ENCODE measurements at places on chromosomes 11 and 22.

- DNase-seq, result no peak
These were observed 14.6 kb upstream of the NRGN start for GRCh38 chr11:124724979-124725718.

GRCh38 chr11:122156940-122157382 is 40.9 kb upstream of the BLID start:
- DNase-seq, result no peak

GRCh38 chr11:45001466-45002165 is 50.9 kb upstream of the TP53I11 start:
- DNase-seq, result no peak

- no peak for DNase-seq
These were observed 23.8 kb upstream of the TTC28 start for GRCh38 chr22:28703436-28703835.

DNA sequence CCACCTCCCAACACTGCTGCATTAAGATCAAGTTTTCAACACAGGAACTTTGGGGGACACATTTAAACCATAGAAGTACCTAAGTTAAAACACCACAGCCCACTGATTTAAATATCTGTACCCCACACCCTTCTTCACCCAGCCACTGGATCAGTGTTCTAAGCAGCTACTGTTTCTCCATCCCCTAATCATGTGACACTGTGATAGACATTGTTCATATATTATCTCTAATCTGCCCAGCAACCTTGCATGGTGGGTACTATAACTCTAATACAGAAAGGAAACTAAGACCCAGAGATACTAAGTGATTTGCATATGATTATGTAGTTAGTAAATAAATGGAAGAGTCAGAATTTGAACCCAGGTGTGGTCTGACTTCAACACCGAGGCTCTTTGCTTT is 70.5 kb upstream of the NNMT start:
- no peak for DNase-seq

DNA sequence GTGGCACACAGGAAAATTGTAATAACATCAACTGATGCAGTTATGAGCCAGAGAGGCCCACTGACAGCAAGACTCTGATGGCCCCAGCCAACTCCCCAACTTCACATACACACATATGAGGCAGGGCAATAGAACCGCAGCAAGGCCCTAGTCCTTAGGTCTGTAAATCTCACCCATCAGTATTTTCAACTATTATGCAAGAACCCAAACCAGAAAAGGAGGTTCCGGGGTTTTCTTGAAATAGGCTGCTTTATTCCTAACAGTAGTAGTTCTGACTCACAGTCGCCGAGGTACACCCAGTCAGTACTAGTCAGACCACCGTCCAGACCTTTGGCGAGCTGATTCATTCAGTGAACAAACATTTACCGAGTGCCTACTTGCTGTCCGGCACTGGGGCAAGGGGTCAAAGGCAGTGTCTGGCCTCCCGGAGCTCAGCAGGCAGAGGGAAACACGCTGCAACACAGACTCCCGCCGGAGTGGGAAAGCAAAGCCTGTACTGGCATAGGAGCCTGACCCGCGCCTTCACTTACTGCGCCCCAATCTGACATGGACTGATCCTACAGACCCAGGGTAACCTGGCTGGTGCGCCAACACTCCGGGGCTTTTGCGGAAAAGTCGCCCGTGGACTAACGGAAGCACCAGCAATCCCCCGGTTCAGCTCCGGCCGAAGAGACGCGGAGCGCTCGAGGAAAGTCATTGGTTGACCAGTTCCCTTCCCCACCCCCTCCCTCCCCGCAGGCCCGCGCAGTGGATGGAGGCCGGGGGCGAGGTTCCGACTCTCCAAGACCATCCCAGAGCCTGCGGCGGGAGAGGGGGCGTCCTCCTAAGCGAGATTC is 1.3 kb downstream of the PLEKHA7 start:
- no peak for DNase-seq

DNA sequence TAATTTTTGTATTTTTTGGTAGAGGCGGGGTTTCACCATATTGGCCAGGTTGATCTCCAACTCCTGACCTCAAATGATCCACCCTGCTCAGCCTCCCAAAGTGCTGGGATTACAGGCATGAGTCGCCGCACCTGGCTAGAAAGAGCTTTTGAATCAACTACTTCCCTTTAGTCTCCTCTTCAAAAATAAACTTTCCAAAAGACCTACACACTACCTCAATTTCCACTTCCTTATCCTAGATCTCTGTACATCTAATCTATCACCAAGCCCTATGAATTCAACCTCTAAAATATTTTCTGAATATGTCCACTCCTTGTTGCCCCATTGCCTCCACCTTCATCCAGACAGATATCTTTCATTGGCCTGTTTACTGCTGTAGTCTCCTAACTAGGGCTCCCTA is 13.1 kb upstream of the DDX6 start:
- DNase-seq, result no peak

DNA sequence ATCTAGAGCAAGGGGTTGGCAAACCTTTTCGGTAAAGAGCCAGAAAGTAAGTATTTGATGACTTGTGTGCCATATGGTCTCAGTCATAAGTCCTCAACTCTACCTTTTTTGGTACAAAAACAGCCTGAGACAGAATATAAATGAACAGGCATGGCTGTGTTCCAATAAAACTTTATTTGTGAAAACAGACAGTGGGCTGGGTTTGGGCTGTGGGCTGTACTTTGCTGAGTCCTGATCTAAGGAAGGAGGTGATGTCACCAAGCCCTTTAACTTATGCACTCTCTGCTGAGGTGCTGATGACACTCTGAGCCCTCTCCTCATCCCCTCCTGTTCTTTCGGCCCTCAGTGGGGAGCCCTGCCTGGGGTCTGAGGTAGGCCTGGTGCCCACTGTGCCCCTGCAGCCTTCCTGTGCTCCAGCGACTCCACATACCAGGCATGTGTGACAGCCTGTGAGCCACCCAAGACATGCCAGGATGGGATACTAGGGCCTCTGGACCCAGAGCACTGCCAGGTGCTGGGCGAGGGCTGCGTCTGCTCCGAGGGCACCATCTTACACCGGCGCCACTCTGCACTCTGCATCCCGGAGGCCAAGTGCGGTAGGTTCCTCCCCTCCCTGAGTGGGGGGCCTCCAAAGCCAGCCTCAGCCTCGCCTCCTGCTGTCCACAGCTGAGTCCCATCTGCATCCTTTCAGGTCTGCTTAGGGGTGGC is 85.9 kb upstream of the MYOD1 start:
- DNase-seq, result no peak

GRCh38 chr11:112596324-112596723 is 335.7 kb upstream of the PLET1 start:
- no peak for DNase-seq

DNA sequence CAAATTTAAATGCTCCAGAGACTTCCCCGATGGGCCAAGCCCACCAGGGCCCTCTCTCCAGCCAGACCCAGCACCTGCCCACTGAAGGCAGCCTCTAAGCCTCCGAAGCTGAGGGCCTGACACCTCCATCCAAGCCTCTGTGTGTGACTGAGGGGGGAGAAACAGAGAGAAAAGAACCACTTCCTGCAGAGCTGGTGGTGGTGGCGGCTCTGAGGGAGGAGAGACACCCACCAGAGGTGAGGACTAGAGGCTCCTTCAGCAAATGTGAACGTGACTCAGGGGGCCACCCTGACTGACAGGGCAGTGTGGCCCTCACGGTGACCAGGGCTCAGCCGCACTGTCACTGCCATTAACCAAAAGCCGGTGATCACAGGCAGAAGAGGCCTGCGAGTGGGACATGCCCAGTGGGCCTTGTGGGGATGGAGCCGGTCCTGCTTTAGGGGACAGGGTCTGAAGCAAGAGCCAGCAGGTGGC is 31.0 kb upstream of the CD5 start:
- DNase-seq, result no peak

- DNase-seq, result no peak
These were observed 642 bp upstream of the SEPTIN3 start for GRCh38 chr22:41968601-41969000.

GRCh38 chr11:20037396-20038153 is 122.7 kb downstream of the DBX1 start:
- DNase-seq, result no peak

DNA sequence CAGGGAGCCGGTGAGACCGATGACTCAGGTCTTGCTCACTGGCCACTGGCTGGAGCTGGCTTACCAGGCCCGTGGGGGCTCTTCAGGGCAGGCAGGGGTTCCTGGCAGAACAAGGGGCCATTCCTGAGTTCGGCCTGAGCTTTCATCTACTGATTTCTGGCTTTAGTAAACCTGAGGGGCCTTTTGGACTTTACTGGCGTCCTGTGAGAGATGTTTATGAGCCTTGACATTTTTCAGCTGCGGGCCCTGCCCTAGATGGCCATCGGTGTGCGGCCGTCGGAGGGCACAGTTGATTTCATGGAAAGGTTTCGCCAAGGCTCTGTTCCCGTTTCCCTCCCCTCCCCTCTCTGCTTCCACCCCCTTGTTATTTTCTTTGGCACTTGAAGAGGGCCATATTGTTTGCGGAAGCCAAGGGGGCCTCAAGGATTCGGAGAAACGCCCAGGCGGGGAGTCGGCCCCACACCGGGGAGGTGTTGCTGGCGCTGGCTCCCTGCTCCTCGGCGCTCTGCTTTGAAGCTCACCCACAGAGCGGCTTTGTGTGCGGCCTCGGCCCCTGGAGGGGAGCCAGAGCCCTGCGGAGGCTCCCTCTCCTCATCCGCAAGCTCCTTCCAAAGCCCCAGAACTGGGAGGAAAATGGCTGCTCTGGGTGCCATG is 17.7 kb downstream of the ELF5 start:
- no peak for DNase-seq

GRCh38 chr11:83044958-83045712 is 26.6 kb downstream of the RAB30 start:
- no peak for DNase-seq

- DNase-seq, result no peak
These were observed 469 bp downstream of the ZBED5 start for GRCh38 chr11:10857459-10857708.

DNA sequence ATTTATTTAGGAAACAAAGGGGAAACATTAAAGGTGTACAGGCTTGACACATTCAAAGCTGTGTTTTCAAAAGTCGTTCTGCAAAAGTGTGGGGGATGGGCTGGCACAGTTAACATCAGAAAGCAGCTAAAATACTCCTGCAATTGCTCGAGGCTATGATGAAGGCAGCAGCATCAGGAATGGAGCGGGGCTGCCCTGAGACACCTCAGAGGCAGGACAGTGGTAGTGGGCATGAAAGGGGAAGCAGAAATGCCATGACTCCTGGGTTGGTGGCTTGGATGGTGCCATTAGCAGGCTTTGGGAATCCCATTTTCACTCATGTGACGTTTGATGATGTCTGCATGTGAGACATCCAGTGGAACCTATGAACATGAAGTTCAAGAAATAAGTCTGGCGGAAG is 646 bp downstream of the NCAPD3 start:
- DNase-seq, result no peak

GRCh38 chr22:49958366-49958921 is 2.1 kb upstream of the PIM3 start:
- no peak for DNase-seq

- DNase-seq, result no peak
These were observed 15.2 kb downstream of the NRIP3 start for GRCh38 chr11:8988329-8989234.

- no peak for DNase-seq
These were observed 32.1 kb downstream of the EHF start for GRCh38 chr11:34653031-34653430.
